ENCODE measurements at places on chromosomes 7 and 10. TPM values are rescaled to one million over a fixed set of nuclear protein-coding genes. Genes with fewer than 3 reads are reported as not detected.

DNA sequence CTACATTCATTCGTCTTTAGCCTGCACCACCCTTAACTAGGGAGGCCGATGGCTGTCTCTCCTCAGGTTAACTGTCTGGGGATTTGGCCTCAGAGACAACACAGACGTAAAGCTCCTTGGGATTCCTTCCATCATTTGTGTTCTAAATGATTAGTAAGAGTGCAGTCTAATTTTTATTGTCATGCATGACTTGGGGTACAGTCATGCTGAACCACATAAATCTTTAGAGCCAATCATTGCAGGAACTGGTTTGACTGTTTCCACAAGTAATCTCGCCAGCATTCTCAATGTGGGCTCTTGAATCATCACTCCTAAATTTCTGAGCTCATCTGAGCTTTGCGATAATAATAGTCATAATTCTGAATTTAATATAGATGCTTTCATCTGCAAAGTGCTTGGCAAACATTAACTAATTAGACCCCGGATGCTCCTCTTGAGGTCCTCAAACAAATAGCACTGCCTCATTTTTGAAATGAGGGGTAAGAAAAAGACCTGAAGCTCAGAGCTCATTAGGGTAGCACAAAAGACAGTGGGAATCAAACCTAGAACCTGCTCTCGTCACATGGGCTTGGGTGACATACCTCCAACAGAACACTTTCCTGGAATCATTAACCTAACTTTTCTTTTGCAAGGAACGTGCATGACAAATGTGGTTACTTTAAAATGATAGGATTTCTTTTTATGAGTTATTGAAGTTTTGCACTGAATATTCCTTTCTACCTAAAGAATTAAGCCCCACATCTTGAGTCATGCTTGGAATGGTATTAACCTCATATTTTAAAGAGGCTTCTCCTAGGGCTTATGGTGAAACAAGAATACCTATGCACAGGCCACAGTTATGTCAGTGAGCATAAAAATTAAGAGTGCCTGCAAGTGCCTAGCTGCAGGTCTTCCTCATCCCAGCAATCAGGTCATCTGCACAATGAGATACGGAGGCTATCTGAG is 118.9 kb upstream of the NRP1 start:
- DNase-seq, result no peak

- no peak for DNase-seq
These were observed 450.2 kb downstream of the PLXNA4 start for GRCh38 chr7:132125872-132126595.

DNA sequence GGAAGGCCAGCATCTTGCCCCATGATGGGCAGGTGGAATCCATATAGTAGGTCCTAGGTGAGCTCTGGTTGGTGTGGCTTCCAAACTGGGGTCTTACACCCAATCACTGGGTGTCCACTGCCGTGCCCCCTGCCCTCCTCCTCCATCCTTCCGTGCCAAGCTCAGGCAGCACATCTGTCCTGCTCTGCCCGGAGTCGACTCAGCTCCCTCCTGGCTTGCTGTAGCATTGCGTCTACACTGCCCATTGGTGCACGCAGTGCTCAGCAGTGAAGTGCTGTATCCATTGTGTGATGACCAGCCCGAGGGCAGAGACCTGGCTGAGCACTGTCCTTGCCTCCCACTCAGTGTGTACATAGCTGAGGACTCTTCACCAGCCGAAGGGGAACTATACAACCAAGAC is 148.4 kb downstream of the ADAM12 start:
- DNase-seq, result no peak

DNA sequence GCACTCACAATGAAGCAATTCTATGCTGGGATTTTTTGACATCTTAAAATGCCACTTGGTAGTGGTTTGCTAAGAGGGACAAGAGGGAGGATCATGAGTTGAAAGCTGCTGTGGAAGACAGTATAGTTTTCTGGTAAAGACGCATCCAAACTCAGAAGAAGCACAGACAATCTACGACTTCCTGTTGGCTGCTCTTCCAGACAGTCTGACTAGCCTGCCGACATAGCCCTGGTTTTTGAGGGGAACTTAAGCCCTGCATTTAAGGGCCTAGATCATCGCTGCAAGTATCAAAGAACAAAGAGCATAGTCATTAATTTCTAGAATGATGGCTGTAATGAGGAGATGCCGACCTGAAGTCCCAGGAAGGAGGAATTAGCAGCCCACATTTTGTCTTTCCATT is 99.9 kb upstream of the IKZF1 start:
- no peak for DNase-seq

DNA sequence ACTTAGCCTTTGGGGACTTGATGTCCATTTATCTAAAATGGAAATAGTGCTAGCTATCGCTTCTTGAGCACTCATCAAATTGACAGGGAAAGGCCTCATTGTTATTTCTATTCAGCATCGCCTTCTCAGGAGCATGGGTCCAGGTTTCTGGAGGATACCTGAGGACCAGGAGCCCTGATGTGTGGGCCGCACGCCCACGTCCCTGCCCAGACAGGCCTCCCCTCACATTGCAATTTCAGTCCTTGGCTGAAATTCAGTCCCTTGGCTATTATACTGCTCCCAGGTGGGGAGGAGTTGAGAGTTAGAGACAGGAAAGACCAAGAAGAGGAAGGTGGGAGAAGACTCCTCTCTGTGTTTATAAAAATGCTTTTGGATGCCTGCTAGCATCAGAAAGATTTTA is 38.9 kb downstream of the GPRIN2 start:
- DNase-seq, result peak; percentile 43

DNA sequence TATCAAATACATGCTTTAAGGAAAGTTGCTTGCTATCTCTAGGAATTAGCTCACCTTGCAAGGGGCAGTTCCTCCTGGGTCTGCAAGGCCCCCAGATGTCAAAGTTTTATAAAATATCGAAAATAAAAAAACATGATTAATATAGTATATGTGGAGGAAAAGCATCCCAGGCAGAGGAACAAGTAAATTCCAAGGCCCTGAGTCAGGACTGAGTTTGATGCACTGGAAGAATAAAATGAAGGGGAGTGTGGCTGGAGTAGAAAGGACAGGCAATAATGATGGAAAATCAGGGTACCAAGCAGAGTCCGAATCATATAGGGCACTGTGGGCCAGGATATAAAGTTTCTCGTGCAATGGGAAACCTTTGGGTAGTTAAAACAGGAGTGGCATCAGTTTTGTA is 112.4 kb upstream of the EEPD1 start:
- no peak for DNase-seq

DNA sequence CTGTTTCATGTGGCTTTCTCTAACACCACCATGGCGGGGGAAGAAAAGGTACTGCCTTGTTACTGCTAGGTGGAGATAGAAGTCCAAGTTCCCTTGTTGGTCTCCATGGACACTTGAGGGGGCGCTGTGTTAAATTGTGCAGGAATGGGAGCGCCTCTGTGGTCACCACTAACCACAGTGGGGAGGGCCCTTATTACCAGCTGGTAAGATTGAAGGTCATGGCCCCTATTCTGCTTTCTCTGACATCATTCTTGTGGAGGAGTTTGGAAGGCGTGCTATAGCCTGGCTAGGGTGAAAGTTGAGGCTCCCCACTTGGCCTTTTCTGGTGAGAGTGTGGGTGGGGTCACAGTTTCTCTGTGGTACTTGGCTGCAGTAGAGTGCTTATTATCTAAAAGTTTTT is 14.9 kb upstream of the MXI1 start:
- no peak for DNase-seq

GRCh38 chr7:100166970-100167911 is 1.2 kb downstream of the GAL3ST4 start:
- no peak for DNase-seq

DNA sequence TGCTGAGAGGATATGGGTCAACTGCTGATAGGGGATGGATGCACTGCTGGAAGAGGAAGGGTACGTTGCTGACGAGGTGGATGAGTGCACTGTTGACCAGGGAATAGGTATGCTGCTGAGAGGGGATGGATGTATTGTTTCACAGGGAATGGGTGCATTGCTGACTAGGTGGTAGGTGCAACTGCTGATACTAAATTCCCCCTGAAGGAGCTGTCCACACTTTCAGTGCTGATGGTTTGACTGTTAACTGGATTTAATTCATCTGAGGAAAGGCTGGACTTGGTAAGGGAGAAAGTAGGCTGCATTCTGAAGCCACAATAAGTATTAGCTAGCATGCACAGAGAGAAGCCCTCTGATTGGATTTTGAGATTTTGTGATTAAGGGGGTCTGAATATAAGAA is 1196.8 kb upstream of the PHF14 start:
- no peak for DNase-seq

GRCh38 chr10:15361131-15361530 is 10.0 kb downstream of the FAM171A1 start:
- DNase-seq, result no peak

DNA sequence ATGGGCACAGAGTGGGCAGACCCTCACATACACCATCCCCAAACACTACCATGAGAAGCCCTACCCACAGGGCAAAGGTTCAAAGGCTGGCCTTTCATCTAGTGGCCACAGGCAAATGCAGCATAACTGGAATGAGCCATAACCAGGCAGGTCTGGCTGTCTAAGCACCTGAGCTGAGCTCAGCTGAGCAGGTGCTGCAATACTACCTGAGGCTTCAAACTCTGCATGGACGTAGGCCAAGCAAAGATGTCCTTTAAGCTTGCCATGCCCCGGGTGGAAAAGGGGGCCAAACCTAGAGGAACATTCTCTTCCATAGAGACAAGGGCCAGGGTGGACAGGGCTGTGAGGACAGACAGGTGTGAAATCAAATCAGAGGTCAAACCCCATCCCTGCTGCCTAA is 65.3 kb upstream of the CAMK2B start:
- no peak for DNase-seq

DNA sequence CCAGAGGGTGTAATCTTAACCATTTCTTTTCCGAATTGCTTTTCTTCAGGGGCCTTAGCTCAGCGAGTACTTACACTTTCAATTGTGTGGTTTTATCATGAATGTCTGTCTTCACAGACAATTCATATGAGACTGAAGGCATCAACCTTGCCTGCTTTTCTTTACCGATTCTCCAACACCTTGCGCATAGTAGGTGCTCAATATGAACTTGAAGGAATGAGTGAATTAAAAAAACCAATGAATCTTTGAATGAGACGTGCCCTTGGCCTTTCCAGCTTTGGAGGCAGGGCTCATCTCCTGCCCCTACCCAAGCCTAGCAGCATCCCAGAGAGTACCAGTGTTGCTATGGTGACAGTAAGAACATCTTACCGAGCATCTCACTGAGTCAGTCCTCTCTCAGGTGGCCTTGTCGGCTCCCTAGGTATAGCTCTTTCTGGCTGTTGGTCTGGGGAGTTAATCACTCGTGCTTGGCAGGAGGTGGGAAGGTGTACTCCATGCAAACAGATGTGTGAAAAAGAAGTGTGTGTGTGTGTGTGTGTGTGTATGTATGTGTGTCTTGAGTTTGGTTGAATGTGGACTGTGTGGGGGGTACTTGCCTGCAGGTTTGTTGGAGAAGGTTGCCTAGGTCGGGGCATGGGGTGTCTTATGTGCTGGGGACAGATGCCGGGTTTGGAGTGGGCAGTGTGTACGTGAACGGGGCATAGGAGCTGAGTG is 107.7 kb downstream of the C10orf105 start:
- DNase-seq, result no peak

DNA sequence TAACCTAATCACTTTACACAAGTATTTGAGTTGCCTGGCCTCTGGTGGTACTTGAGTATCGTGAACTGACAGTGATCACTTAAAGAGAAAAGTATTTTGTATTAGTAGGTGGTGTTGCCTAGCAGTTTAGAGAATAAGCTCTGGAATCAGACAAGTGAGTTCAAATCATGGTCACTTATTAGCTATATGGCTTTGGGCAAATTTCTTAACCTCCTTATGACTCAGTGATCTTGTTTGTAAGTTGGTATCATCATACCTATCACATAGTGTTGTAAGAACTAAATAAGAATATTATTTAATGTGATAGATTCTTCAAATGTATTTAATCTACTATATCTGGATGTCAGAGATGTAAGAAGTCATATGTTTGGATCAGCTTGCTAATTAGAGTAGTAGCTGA is 163.8 kb downstream of the RNF133 start:
- no peak for DNase-seq

GRCh38 chr10:121138918-121139317 is 287.8 kb downstream of the WDR11 start:
- DNase-seq, result no peak

- no peak for DNase-seq
These were observed 31.9 kb downstream of the FAM107B start for GRCh38 chr10:14742815-14743214.

DNA sequence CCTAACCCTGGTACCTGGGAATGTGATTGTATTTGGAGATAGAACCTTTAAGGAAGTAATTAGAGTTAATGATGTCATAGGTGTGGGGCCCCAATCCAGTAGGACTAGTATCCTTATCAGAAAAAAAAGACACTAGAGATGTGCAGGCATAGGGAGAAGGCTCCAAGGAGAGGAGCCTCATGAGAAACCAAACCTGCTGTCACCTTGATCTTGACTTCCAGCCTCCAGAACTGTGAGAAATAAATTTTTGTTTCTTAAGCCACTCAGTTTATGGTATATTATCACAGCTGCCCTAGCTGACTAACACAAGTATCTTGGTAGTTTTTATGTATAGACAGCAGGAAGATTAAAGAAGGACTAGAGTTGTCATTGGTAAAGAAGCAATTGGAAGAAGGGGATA is 23.9 kb upstream of the CELF2 start:
- no peak for DNase-seq

GRCh38 chr7:1607696-1608095 is 37.9 kb upstream of the PSMG3 start:
- DNase-seq, result no peak

- DNase-seq, result no peak
These were observed 62.0 kb upstream of the NRBF2 start for GRCh38 chr10:63071145-63071544.

- DNase-seq, result no peak
These were observed 73.9 kb downstream of the CELF2 start for GRCh38 chr10:11091517-11092102.

- DNase-seq, result no peak
These were observed 317.9 kb upstream of the KLF6 start for GRCh38 chr10:4102802-4103344.

GRCh38 chr10:132345345-132345744 is 13.4 kb downstream of the LRRC27 start:
- DNase-seq, result no peak

The NUDT13 gene
- total RNA-seq, result 1.9 TPM

The GCK gene
- 4.9 TPM for total RNA-seq

The TMEM236 gene
- 0.11 TPM for total RNA-seq

The AGAP6 gene
- total RNA-seq, result 13.2 TPM

The OR6V1 gene
- not detected for total RNA-seq

The CEP55 gene
- 19.6 TPM for total RNA-seq

Data from H1 (cell line).